ENCODE measurements at places on chromosomes 13 and 19.

DNA sequence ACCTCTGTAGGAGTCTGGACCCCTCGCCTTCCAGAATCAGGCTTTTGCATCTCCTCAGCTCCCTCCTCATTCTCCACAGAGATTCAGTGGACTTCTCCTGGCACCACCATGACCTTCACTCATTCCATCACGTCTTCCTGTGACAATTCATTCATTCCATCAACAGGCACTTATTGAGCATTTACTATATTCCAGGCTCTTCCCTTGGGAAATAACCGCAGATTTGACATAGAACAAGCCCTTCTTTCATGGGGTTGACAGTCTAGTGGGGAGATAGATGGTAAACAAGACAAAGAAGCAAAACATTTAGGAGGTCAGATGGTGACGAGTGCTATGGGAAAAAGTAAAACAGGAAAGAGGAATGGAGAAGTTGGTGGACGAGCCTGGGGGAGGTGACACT is 2.6 kb upstream of the SULT2B1 start:
- no peak for DNase-seq

- no peak for DNase-seq
Measured at GRCh38 chr13:110509478-110509926, 52.0 kb downstream of the RAB20 start.

GRCh38 chr13:76668141-76668540 is 218.1 kb downstream of the KCTD12 start:
- no peak for DNase-seq

GRCh38 chr13:110125157-110125556 is 181.8 kb downstream of the COL4A1 start:
- no peak for DNase-seq

GRCh38 chr13:93786846-93787489 is 560.4 kb downstream of the GPC6 start:
- DNase-seq: no peak

DNA sequence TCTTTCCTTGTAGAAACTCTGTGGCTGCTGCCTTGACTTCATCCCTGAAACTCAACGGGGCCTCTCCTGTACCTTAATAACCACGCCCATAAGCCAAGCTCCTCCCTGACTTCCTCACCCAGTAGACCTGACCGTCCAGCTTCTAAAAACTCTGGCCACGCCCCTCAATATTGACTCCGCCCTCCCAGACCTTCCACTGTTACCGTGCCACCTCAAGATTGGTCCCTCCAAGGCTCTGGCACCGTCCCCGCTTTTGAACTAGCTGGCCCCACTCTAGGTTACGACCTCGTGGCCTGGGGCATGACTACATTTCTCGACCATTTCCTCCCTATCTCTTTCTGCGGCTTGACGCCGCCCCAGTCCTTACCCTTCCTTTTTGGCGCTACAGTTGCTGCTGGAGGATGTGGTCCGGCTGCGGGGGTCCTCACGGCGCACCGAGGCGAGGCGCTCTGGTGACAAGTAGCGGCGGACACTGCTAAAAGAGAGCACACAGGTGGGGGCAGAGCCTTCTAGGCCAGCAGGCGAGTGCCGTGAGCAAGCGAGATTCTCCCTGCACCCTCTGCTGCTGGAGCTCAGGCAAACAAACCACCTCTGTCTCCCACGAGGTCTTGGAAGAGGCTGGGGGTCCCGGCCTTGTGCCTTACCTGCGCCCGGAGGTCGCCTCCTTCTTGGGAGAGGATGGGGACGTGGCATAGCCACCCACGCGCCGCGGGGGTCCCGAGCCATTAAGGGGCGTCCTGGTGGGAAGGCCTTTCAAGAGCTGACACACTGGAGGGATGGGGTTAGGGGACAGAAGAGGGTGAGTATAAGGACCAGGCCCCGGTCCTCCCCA is 2.3 kb upstream of the EML2 start:
- DNase-seq: peak; percentile 97

DNA sequence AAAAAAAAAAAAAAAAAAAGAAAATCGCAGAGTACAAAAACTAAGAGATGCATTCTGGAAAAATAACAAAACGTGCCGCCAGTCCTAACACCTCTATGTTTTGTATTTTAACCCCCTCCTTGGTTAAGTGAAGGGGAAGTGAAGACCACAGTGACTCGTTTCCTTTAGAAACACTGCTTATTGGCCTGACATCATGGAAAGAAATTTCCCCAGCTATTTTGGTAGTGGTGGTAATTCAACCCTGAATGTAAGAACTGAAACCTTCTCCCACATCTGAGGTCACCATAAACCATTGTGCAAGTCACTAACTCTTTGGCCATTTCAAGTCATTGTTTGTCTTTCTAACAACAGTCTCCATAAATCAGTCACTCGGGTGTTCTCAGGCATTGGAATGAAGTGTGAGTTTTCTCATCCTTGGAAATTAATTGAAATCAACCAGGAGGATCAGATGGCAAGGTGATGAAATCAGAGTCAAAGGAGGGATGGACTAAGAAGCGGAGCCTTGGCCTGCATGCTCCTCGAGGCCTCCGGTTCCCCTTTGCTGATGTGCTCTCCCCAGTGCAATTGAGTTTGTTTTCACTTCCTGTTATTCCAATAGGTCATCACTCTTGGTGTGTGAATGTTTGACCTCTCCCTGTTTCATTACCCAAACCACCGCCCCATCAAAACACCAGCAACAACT is 443.9 kb downstream of the FGF9 start:
- no peak for DNase-seq

- no peak for DNase-seq
Measured at GRCh38 chr13:98133946-98134345, 8.9 kb upstream of the FARP1 start.

DNA sequence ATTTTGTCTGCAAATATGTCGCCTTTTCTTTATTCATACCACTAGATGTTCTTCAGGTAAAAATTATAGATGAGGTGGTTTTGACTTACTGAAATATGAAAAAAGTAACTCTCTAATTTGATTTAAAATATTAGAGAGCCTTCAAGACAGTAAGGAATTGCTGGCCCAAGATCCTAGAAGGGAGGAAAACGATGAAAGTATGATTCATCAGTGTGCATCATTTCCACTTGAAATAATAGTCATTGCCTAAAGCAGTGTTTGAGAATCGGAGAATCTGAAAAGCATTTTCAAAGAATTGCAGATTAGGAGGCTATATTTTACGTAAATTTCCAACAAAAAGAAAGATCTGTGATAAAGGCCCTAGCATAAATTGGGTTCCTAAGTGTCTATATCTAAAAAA is 1707.9 kb upstream of the PRR20A start:
- no peak for DNase-seq

DNA sequence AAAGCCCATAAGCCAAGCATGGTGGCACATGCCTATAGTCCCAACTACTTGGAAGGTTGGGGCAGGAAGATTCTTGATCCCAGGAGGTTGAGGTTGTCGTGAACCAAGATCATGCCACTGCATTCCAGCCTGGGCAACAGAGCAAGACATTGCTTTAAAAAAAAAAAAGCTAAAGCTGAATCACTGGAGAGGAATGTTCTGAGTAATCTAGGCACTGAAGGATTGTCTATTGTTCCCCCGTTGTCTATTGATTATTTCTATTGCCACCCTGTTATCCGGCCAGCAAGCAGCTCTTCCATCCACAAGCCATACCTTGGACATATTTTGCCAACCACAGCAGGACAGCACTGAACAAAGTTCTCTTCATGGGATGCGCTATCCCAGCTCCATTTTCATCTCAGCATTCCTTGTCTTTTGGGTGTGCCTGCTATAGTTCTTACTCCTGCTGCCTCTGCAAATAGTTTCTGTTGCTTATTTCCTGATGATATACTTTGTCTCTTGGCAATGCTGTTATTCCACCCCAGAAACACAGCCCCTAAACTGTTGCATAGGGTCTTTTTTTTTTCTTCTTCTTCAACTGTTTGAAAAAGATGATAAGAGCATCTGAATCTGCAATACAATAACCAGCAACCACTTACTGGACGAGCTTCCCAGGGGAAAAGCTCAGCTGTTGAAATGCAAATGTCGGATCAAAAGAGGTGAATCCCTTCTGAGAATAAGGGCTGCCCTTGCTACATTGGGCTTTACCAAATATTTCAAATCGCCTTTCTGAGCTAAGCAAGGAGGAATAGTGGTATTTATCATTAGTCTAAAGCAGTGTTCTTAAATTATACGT is 22.2 kb upstream of the SIAH3 start:
- DNase-seq: no peak

- DNase-seq: no peak
Measured at GRCh38 chr13:50214514-50214913, 199.3 kb downstream of the KCNRG start.

- DNase-seq: no peak
Measured at GRCh38 chr13:44622708-44623107, 46.6 kb upstream of the TSC22D1 start.

- peak; percentile 87 for DNase-seq
Measured at GRCh38 chr19:58559275-58560006, 1.0 kb upstream of the UBE2M start.

DNA sequence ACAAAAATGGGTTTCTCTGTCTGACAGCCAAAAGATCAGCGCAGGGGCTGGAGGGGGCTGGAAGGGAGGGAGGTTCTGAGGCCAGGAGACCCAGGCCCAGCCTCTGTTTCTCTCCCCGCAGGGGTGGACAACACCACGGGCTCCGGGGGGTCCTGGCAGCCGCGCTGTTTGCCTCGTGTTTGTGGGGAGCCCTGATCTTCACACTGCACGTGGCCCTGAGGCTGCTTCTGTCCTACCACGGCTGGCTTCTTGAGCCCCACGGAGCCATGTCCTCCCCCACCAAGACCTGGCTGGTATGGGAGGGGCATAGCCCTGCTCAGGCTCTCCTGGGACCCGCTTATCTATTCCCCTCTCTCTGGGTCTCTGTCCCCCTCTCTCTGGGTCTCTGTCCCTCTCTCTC is 9.6 kb downstream of the CPT1C start:
- DNase-seq: no peak

DNA sequence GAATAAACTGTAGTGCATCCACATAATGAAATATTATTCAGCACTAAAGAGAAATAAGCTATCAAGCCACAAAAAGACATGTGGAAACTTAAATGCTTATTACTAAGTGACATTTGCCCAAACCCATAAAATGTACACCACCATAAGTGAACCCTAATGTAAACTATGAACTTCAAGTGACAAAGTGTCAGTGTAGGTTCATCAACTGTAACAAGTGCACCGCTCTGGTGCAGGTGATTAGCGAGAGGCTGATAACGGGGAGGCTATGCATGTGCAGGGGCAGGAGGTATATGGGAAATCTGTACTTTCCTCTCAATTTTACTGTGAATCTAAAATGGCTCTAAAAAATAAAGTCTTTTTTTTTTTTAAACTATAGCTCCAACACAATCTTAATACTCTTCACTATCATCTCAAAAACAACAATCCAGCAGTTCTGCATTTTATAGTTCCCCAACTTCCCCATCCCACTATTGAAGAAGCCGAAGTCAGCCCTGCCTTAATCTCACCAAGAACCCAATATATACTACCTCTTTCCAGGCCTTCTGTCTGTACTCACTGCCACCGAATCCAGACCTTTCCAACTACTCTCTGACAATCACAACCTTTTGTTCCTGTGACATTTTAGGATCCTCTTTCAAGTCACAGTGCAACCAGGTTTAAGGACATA is 22.6 kb downstream of the ELF1 start:
- DNase-seq: no peak

DNA sequence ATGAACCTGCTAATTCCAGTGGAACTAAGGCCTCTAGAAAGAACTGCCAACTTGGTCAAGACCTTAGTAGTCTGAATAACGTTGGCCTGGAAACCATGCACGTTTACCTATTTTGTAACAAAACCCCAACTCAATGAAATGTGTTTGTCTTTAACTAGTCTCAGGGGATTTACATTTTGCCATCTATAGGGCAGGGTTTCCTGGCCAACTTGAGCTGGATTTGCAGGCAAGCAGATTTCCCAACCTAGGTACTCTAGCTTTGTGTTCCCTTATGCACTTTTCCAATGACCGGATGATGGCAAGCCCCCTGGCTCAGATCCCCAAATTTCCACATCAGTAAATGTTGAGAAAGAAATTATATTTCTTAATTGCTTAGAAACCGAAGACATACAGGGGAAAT is 114.5 kb downstream of the IRS2 start:
- DNase-seq: no peak
